ENCODE measurements at places on chromosomes 6 and 20.
A peak's percentile ranks its signal among the peaks of the same experiment; 100 is the strongest.

DNA sequence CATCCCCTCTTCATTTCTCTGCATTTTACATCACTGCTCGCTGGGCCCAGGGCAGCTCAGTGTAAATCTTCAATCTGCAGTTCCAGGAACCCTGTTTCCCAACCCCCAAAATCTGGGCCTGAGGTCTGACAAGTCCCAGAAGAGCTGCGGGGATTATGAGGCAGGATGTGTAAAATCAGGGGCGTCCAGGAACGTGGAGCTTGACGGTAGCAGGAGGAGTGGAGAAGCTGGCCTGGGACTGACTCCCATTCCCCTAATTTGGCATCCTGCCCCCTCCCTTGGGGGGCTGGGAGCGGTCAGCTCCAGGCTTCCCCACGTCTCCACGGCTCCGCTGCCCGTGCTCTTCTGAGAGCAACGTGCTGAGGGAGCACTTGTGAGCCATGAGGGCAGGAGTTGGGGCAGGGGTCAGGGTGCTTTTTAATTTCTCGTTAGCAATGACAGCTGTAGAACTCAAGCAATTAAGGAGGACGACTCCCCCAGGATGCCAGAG is 23.4 kb upstream of the VEGFA start:
- peak; percentile 68 for DNase-seq
- no peaks in the 10 kb centered on the region for H3K4me1 ChIP-seq

DNA sequence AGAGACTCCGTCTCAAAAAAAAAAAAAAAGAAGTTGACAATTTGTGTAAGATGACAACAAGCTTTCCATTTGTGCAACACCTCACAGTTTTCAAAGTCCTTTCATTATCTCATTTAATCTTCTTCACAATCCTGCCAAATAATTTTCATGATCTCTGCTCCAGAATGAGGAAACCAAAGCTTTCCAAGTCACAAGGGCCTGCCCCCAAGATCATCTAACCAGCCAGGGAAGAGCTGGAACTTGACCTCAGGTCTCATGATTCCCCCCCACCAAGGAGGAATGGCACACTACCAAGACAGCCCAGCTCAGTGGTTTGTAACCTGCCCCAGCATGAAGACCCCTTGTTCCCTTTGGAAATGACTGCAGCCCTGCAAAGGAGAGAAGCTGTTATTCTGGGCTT is 74.0 kb upstream of the PIM1 start:
- no peaks in the 10 kb centered on the region for H3K4me1 ChIP-seq
- no peak overlapping the region for H3K4me3 ChIP-seq
- no peaks in the 10 kb centered on the region for H3K36me3 ChIP-seq
- no peak overlapping the region for H3K27ac ChIP-seq

GRCh38 chr6:35057449-35058357 is 83.4 kb downstream of the TCP11 start:
- peak; percentile 84 for DNase-seq
- no peaks in the 10 kb centered on the region for H3K27me3 ChIP-seq
- H3K36me3 ChIP-seq: no peaks in the 10 kb centered on the region

- no peak for DNase-seq
- peak overlapping the region; percentile 46 for H3K27ac ChIP-seq
- no peaks in the 10 kb centered on the region for H3K4me1 ChIP-seq
- no peaks in the 10 kb centered on the region for H3K36me3 ChIP-seq
- no peak overlapping the region for H3K4me3 ChIP-seq
- H3K27me3 ChIP-seq: no peaks in the 10 kb centered on the region
These were observed 844 bp downstream of the TAGAP start for GRCh38 chr6:159043947-159044346.

DNA sequence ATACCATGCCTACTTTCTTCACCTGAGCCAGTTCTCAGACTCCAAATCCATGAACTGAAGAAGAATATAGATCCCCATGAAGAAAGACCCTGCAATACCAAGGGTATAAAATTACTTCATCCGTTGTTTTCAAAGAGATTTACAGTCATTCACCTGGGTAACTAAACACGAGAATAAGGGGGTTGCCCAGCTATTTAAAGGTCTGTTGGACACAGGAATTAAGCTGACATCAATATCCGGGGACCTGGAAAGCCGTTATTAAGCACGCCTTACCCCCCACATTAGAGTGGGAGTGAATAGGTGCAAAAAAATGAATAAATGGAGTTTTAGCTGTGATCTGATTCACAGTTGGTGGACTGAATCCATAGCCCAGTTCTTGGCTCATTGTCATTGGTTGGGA is 28.9 kb downstream of the CLVS2 start:
- no peak overlapping the region for H3K27ac ChIP-seq
- no peak overlapping the region for H3K4me3 ChIP-seq
- DNase-seq: no peak
- no peaks in the 10 kb centered on the region for H3K36me3 ChIP-seq
- H3K27me3 ChIP-seq: no peaks in the 10 kb centered on the region

DNA sequence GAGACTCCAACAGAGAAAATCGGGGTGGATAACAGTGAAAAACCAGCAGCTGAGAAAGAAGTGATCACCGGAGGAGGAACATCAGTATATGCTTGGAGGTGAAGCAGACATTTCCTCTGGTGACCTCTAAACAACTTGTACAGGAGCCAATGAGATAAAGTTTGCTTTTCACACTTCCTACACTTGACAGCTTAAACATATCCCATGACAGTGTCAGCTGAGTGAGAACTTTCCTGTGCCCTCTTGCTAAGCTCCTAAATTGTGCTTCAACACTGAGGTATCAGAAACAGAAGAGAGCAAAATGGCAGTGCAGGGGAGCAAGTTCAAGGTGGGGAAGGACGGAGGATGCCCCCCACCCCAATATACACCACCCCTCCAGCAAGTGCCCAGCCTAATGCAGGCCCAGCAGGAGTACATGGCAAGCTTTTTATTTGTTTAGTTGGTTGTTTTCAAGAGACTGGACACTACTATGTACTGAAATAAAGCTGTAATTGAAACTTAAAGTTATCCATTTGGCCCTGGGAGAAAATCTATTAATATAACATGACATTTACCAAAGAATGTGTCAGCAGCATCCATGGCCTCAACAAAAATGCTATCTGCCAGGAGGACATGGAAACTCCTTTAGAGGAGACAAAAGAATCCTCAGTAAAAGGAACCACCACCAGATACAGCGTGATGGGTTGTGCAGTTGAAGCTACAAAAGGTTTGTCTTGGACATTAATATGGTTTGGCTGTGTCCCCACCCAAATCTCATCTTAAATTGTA is 540.2 kb downstream of the PRKN start:
- DNase-seq: no peak
- no peaks in the 10 kb centered on the region for H3K36me3 ChIP-seq
- no peaks in the 10 kb centered on the region for H3K4me1 ChIP-seq
- H3K4me3 ChIP-seq: no peak overlapping the region

DNA sequence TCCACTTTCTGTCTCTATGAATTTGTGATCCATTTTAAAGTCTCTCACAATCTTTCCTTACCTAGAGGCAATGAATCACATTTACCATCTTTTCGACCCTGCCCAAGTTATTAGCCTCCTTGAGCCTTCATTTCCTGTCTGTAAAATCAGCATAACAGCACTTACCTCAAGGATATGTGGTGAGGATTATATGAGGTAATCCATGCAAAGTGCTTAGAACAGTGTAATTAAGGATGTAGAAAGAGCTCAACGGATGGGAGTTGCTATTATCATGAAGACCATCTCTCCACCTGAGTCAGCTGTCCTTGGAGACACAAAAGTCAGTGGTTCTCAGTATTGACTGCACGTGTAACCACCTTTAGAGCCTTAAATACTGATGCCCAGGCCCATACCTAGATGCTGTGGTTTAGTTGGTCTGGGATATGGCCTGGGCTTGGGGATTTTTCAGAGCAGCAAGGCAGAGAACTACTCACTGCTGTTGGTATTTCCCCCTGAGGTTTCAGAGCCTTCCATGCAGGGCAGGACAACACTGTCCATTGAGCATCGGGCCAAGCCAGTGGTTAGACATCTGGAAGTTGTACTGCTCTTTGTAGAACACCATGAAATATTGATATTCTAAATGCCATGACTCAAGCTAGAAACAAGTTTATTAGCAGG is 55.8 kb downstream of the LYRM2 start:
- H3K4me3 ChIP-seq: no peak overlapping the region
- H3K27ac ChIP-seq: no peak overlapping the region
- H3K36me3 ChIP-seq: no peaks in the 10 kb centered on the region

- no peaks in the 10 kb centered on the region for H3K27me3 ChIP-seq
- H3K27ac ChIP-seq: no peak overlapping the region
- no peak overlapping the region for H3K4me3 ChIP-seq
- no peaks in the 10 kb centered on the region for H3K4me1 ChIP-seq
- H3K36me3 ChIP-seq: peaks cover 46% of the 10 kb centered on the region
These were observed 35.7 kb upstream of the PLCG1 start for GRCh38 chr20:41101660-41102059.

GRCh38 chr20:50296450-50297375 is 106.1 kb downstream of the CEBPB start:
- no peaks in the 10 kb centered on the region for H3K36me3 ChIP-seq
- peak overlapping the region; percentile 15 for H3K27ac ChIP-seq
- H3K27me3 ChIP-seq: no peaks in the 10 kb centered on the region
- DNase-seq: peak; percentile 67

- DNase-seq: no peak
- no peaks in the 10 kb centered on the region for H3K27me3 ChIP-seq
- H3K36me3 ChIP-seq: no peaks in the 10 kb centered on the region
- H3K27ac ChIP-seq: no peak overlapping the region
These were observed 434.0 kb upstream of the JARID2 start for GRCh38 chr6:14811775-14812428.

GRCh38 chr6:14516956-14517355 is 399.4 kb downstream of the CD83 start:
- no peaks in the 10 kb centered on the region for H3K36me3 ChIP-seq
- peak overlapping the region; percentile 0 for H3K4me3 ChIP-seq
- H3K27me3 ChIP-seq: no peaks in the 10 kb centered on the region
- DNase-seq: peak; percentile 75
- H3K27ac ChIP-seq: peak overlapping the region; percentile 56

DNA sequence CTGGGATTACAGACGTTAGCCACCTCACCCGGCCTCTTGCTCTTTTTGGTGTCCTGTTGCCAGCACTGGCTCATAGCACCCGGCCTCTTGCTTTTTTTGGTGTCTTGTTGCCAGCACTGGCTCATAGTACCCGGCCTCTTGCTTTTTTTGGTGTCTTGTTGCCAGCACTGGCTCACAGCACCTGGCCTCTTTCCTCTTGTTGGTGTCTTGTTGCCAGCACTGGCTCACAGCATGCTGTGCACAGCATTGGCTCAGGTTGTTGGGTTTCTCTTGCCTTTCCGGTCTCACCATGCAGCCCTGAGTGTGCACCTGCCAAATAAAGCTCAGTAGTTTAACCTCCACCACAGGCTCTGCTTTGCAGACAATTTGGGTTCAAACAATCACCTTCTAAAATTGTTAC is 208.2 kb downstream of the THBS2 start:
- no peaks in the 10 kb centered on the region for H3K36me3 ChIP-seq
- DNase-seq: no peak
- peak overlapping the region; percentile 18 for H3K27ac ChIP-seq
- no peaks in the 10 kb centered on the region for H3K27me3 ChIP-seq
- no peak overlapping the region for H3K4me3 ChIP-seq

GRCh38 chr6:155968921-155969320 is 513.3 kb upstream of the NOX3 start:
- H3K4me1 ChIP-seq: no peaks in the 10 kb centered on the region
- no peak overlapping the region for H3K4me3 ChIP-seq
- no peak for DNase-seq
- no peak overlapping the region for H3K27ac ChIP-seq
- H3K36me3 ChIP-seq: no peaks in the 10 kb centered on the region

DNA sequence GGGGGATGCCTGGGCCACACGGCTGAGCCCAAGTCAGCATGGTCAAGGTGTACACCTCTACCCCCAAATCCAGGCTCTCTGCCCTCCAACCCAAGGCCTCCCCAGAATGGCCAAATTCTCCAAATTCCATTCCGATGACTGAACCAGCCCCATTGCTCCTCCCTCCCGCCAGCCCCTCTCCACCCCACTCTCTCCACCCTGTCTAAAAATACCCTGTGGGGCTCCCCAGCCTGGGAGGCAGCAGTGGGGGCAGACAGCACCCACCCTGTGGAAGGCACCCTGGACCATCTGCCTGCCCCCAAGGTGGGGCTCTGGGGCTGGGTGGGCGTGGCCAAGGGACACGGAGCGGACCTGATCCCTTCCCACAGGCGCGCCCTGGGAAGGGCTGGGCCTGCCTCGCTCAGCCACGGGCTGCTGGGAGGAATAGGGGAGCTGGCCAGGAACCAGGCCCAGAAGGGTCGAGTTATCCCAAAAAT is 11.4 kb downstream of the TEAD3 start:
- peaks cover 77% of the 10 kb centered on the region for H3K4me1 ChIP-seq
- H3K36me3 ChIP-seq: peaks cover 22% of the 10 kb centered on the region
- peak overlapping the region; percentile 100 for H3K27ac ChIP-seq
- peak; percentile 76 for DNase-seq
- H3K27me3 ChIP-seq: no peaks in the 10 kb centered on the region

GRCh38 chr6:44224965-44225305 is 1.5 kb downstream of the SLC29A1 start:
- H3K4me3 ChIP-seq: peak overlapping the region; percentile 72
- H3K4me1 ChIP-seq: peaks cover 95% of the 10 kb centered on the region
- H3K36me3 ChIP-seq: peaks cover 7% of the 10 kb centered on the region
- no peak for DNase-seq
- H3K27me3 ChIP-seq: no peaks in the 10 kb centered on the region

DNA sequence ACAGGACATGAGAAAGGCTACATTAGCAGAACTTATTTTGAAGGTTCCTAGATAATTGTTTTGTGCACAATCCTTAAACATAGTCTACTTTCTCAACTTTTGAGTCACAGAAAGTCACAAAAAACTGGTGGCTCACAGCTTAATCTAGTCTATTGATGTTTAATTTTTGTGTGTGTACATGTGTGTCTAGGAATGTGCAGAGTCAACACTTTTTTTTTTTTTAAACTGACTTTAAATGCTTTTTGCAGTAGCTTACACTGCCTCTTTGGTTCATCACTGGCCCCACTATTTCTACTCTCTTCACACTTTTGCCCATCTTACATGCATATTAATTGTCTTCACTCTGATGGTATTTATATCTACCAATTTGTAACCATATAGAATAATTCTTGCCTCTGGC is 566.9 kb downstream of the BCKDHB start:
- DNase-seq: no peak
- no peaks in the 10 kb centered on the region for H3K36me3 ChIP-seq
- H3K4me1 ChIP-seq: no peaks in the 10 kb centered on the region
- H3K4me3 ChIP-seq: no peak overlapping the region
- no peaks in the 10 kb centered on the region for H3K27me3 ChIP-seq
- H3K27ac ChIP-seq: no peak overlapping the region

GRCh38 chr6:79031821-79032590 is 46.0 kb downstream of the PHIP start:
- no peaks in the 10 kb centered on the region for H3K27me3 ChIP-seq
- H3K36me3 ChIP-seq: peaks cover 10% of the 10 kb centered on the region

DNA sequence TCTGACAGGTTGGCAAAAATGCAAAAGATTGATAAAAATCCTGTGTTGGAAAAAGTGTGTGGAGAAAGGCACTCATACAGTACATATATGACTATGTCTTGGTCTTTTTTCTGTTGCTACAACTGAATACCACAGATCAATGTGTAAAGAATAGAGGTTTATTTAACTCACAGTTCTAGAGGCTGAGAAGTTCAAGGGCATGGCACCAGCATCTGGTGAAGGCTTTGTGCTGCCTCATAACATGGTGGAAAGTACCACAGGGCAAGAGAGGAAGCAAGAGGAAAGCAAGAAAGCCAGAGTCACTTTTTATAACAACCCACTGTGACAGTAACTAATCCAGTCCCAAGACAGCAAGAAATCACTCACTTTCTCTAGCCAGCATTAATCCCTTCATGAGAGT is 57.5 kb downstream of the ALDH8A1 start:
- no peak overlapping the region for H3K27ac ChIP-seq
- no peaks in the 10 kb centered on the region for H3K4me1 ChIP-seq
- no peak for DNase-seq
- H3K36me3 ChIP-seq: no peaks in the 10 kb centered on the region
- H3K4me3 ChIP-seq: no peak overlapping the region

- H3K27me3 ChIP-seq: no peaks in the 10 kb centered on the region
- no peak overlapping the region for H3K4me3 ChIP-seq
- no peak for DNase-seq
These were observed 143.2 kb downstream of the PREX1 start for GRCh38 chr20:48684501-48685041.
